ENCODE measurements at places on chromosomes 7 and 10. TPM values are rescaled to one million over a fixed set of nuclear protein-coding genes. Genes with fewer than 3 reads are reported as not detected.

Gene IGF2BP3
- 52.6 TPM for total RNA-seq

Gene EN2
- not detected for total RNA-seq

Gene CASD1
- 11.7 TPM for total RNA-seq

Gene LRRC17
- total RNA-seq: 381 TPM

Gene KCND2
- total RNA-seq: 5.0 TPM

Gene FAM180A
- 20.2 TPM for total RNA-seq

Gene SOSTDC1
- not detected for total RNA-seq

Gene RBP3
- total RNA-seq: not detected

Gene GRM3
- not detected for total RNA-seq

Gene ANKRD1
- 0.43 TPM for total RNA-seq

Gene CLDN15
- total RNA-seq: 2.5 TPM

Gene SEMA3E
- total RNA-seq: 0.79 TPM

Gene IFT22
- total RNA-seq: 23.6 TPM

Gene ATP6V0A4
- not detected for total RNA-seq

Gene COL13A1
- 9.3 TPM for total RNA-seq
